ENCODE measurements at places on chromosomes 6 and 20. TPM values are rescaled to one million over a fixed set of nuclear protein-coding genes. Genes with fewer than 3 reads are reported as not detected.
A peak's percentile ranks its signal among the peaks of the same experiment; 100 is the strongest.

Gene MICB
- total RNA-seq: 13.8 TPM

Gene RNF144B
- total RNA-seq: 109 TPM

Gene PSORS1C2
- total RNA-seq: not detected

Gene SLC44A4
- total RNA-seq: 53.7 TPM

DNA sequence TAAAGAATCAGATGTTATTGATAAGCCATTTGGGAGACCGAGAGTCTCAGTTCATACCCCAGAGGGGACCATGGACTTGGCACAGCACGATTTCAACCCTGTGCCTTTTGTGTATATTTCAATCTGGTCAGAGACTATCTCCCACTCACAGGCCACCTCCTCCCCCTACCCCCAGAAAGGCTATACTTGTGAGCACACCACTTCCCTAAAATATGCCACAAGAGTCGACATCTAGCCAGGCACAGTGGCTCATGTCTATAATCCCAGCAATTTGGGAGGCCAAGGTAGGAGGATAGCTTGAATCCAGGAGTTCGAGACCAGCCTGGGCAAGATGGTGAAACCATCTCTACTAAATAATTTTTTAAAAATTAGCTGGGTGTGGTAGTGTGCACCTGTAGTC, 13.6 kb upstream of the TCF15 start:
- no peaks in the 10 kb centered on the region for H3K36me3 ChIP-seq
- peak; percentile 1 for DNase-seq
- no peaks in the 10 kb centered on the region for H3K4me1 ChIP-seq
- no peak overlapping the region for H3K27ac ChIP-seq
- no peak overlapping the region for H3K4me3 ChIP-seq

Gene ENPP3
- 1.7 TPM for total RNA-seq

- no peak overlapping the region for H3K4me3 ChIP-seq
- H3K27me3 ChIP-seq: no peaks in the 10 kb centered on the region
- no peak for DNase-seq
- no peaks in the 10 kb centered on the region for H3K36me3 ChIP-seq
- no peaks in the 10 kb centered on the region for H3K4me1 ChIP-seq
These were observed 161.0 kb downstream of the COL12A1 start for GRCh38 chr6:75044846-75045245.

- H3K4me3 ChIP-seq: no peak overlapping the region
- no peaks in the 10 kb centered on the region for H3K4me1 ChIP-seq
- no peak overlapping the region for H3K27ac ChIP-seq
- no peaks in the 10 kb centered on the region for H3K36me3 ChIP-seq
- no peaks in the 10 kb centered on the region for H3K27me3 ChIP-seq
- no peak for DNase-seq
These were observed 198.5 kb upstream of the RSPO3 start for GRCh38 chr6:126919947-126920346.

DNA sequence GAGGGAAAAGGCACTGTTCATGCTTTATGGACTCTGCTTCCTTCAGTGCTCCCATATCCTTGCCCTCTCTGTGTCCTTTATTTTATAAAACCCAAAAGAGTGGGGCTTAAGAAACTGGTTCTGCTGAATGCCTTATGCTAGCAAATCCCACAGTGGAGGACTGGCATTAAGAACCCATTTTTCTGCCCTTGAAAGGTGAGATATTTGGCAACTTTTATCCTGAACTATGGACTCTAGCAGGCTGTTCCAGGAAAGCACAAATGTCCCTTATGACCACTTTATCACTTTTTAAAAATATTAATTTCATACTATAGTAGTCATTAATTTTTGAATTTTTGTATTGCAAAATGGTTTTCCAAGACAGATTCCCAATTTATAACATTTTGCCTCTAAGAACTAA, 93.3 kb downstream of the ADAT2 start:
- no peak for DNase-seq
- no peaks in the 10 kb centered on the region for H3K4me1 ChIP-seq
- H3K27me3 ChIP-seq: no peaks in the 10 kb centered on the region
- no peaks in the 10 kb centered on the region for H3K36me3 ChIP-seq
- H3K27ac ChIP-seq: no peak overlapping the region

- H3K27me3 ChIP-seq: no peaks in the 10 kb centered on the region
- H3K4me1 ChIP-seq: no peaks in the 10 kb centered on the region
- no peak overlapping the region for H3K27ac ChIP-seq
- DNase-seq: no peak
These were observed 453.0 kb downstream of the LMBRD1 start for GRCh38 chr6:69343851-69344250.

- H3K4me1 ChIP-seq: no peaks in the 10 kb centered on the region
- no peaks in the 10 kb centered on the region for H3K27me3 ChIP-seq
- no peaks in the 10 kb centered on the region for H3K36me3 ChIP-seq
- H3K4me3 ChIP-seq: no peak overlapping the region
- no peak for DNase-seq
These were observed 13.5 kb downstream of the NINL start for GRCh38 chr20:25571817-25572216.

- no peaks in the 10 kb centered on the region for H3K27me3 ChIP-seq
- peak overlapping the region; percentile 71 for H3K4me3 ChIP-seq
- H3K27ac ChIP-seq: peak overlapping the region; percentile 95
These were observed 557 bp upstream of the DYNLRB1 start for GRCh38 chr20:34515484-34516246.

DNA sequence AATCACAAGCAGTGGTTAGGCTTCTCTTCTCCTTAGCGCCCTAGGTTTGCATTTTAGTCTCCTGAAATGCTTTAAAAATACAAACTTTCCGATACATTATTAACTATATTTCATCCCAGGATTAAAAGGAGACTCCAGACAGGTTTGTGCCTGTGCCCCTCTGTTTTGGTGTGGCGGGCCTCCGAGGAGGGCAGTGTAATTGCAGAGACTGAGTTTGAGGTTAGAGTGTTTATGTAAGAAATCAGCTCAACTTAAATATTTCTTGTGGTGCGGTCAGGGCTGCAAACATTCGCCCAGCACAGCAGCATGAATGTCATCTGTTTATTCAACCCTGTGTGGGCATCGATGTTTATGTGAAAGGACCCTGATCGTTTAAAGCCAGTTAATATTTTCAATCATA, 130.4 kb upstream of the AKAP12 start:
- H3K4me1 ChIP-seq: no peaks in the 10 kb centered on the region
- no peak for DNase-seq
- no peaks in the 10 kb centered on the region for H3K36me3 ChIP-seq
- H3K4me3 ChIP-seq: no peak overlapping the region

Gene GLP1R
- 0.35 TPM for total RNA-seq

GRCh38 chr6:37011656-37012378, 6.4 kb downstream of the FGD2 start:
- H3K27ac ChIP-seq: no peak overlapping the region
- no peaks in the 10 kb centered on the region for H3K27me3 ChIP-seq
- DNase-seq: no peak
- H3K4me1 ChIP-seq: no peaks in the 10 kb centered on the region

- no peaks in the 10 kb centered on the region for H3K27me3 ChIP-seq
- no peak overlapping the region for H3K27ac ChIP-seq
- H3K4me3 ChIP-seq: no peak overlapping the region
- H3K4me1 ChIP-seq: no peaks in the 10 kb centered on the region
- no peaks in the 10 kb centered on the region for H3K36me3 ChIP-seq
These were observed 152.4 kb downstream of the THBS2 start for GRCh38 chr6:169101036-169101805.

DNA sequence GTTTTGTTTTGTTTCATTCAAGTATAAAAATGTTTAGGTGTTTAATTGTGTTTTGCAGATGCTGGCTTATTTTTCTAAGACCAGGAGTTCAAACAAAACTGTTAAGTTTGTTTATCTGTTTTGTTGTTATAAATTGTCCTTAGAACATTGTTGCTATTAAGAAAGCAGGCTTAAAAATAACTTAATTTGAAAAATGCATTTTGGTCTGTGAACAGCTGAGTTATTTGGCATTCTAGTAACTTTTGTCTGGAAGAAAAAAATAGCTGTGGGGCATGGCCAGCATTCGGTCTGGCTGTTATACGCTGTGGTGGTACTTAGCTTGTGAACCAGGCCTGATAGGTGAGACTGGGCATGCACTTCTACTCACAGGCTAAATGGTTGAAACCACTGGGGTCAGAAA, 37.8 kb downstream of the SLX4IP start:
- H3K4me3 ChIP-seq: no peak overlapping the region
- H3K36me3 ChIP-seq: no peaks in the 10 kb centered on the region
- H3K4me1 ChIP-seq: peaks cover 37% of the 10 kb centered on the region
- no peaks in the 10 kb centered on the region for H3K27me3 ChIP-seq
- H3K27ac ChIP-seq: no peak overlapping the region
- no peak for DNase-seq

- H3K4me3 ChIP-seq: no peak overlapping the region
- H3K36me3 ChIP-seq: no peaks in the 10 kb centered on the region
- no peaks in the 10 kb centered on the region for H3K4me1 ChIP-seq
- no peaks in the 10 kb centered on the region for H3K27me3 ChIP-seq
These were observed 91.7 kb upstream of the HDDC2 start for GRCh38 chr6:125393449-125393858.

DNA sequence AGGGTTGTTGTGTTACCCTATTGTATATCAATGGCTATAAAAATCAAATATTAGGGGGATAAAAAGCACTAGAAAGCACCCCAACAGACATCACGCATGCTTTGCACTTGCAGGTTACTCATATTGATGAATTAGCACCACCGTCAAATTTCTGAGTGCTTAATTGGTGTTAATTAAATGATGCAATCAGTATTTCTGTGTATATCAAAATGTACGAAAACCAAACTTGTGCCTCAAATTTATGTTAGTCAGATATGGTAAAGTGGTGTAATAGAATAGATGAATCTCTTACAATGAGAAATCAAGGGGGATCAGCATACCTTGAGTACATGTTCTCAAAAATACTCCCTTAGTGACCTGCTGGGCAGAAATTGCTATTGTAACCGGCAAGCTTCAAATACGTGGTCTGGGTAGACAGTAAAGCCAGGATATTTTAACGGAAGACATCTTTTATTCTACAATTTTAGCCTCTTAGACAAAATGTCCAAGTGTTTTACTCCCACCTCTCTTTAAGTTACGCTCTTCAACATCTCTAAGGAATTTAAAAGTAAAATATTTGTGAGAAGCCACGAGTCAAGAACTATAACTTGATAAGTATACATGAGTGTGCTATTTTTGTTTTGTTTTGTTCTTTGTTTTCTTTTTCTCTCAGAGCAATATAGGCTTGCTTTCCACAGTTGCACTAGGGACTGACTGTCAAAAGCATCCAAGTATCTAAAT, 166.0 kb downstream of the QKI start:
- H3K4me3 ChIP-seq: no peak overlapping the region
- peaks cover 12% of the 10 kb centered on the region for H3K4me1 ChIP-seq
- H3K36me3 ChIP-seq: no peaks in the 10 kb centered on the region
- H3K27ac ChIP-seq: no peak overlapping the region
- no peaks in the 10 kb centered on the region for H3K27me3 ChIP-seq

- H3K4me1 ChIP-seq: peaks cover 37% of the 10 kb centered on the region
- no peak overlapping the region for H3K27ac ChIP-seq
- H3K4me3 ChIP-seq: no peak overlapping the region
- H3K36me3 ChIP-seq: no peaks in the 10 kb centered on the region
These were observed 3.7 kb downstream of the BTBD9 start for GRCh38 chr6:38636027-38636426.

GRCh38 chr6:141925001-141925400, 207.7 kb upstream of the GJE1 start:
- no peak overlapping the region for H3K4me3 ChIP-seq
- H3K27me3 ChIP-seq: no peaks in the 10 kb centered on the region
- no peaks in the 10 kb centered on the region for H3K36me3 ChIP-seq

Gene C20orf141
- total RNA-seq: not detected

DNA sequence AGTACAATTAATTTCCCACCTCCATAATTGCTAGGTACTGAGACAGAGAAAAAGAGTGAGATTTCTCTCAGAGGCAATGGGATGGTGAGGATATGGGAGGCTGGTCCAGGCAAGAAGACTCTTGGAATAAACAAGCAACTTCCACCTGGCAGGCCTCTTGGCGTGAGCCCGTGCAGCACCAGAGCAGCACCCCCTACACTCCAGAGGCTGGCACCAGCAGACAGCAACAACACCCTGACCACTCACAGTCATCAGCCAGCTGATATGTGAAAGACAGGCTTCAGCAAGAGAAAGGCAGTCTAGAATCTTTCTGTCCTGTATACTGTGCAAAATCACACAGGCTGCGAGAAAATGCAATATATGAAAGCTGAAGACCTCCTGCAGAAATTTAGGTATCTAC, 59.7 kb downstream of the KIF13A start:
- no peaks in the 10 kb centered on the region for H3K36me3 ChIP-seq
- H3K27ac ChIP-seq: no peak overlapping the region
- peaks cover 79% of the 10 kb centered on the region for H3K4me1 ChIP-seq
- DNase-seq: no peak
- H3K27me3 ChIP-seq: no peaks in the 10 kb centered on the region
- no peak overlapping the region for H3K4me3 ChIP-seq

Gene LGSN
- total RNA-seq: 1.7 TPM

Gene COL12A1
- total RNA-seq: 36.6 TPM

- H3K36me3 ChIP-seq: no peaks in the 10 kb centered on the region
- H3K27me3 ChIP-seq: no peaks in the 10 kb centered on the region
- no peak for DNase-seq
- no peak overlapping the region for H3K27ac ChIP-seq
- no peak overlapping the region for H3K4me3 ChIP-seq
These were observed 420.3 kb upstream of the FLRT3 start for GRCh38 chr20:14757728-14758127.

Gene CNR1
- total RNA-seq: 21.1 TPM
